Spleen (tissue), 13 donors: ENCODE measurements at places on chromosomes 7 and 10. TPM values are rescaled to one million over a fixed set of nuclear protein-coding genes. Genes with fewer than 3 reads are reported as not detected.

The FKBP6 gene
- polyA plus RNA-seq = 0.24 TPM

The SKIDA1 gene
- 0.14 TPM for polyA plus RNA-seq

The ANKRD7 gene
- polyA plus RNA-seq = 0.93 TPM

The PCLO gene
- polyA plus RNA-seq = 0.09 TPM

The PDE1C gene
- polyA plus RNA-seq = 0.65 TPM

The AKR1C4 gene
- not detected for polyA plus RNA-seq

The ATG9B gene
- polyA plus RNA-seq = 1.9 TPM

The SLC13A1 gene
- not detected for polyA plus RNA-seq

The FGF8 gene
- polyA plus RNA-seq = not detected

The PLEKHS1 gene
- 0.03 TPM for polyA plus RNA-seq

The NANOS1 gene
- 0.38 TPM for polyA plus RNA-seq

The PKD2L1 gene
- polyA plus RNA-seq = 2.2 TPM

The HOXA4 gene
- 3.6 TPM for polyA plus RNA-seq

The HABP2 gene
- polyA plus RNA-seq = not detected

The PTF1A gene
- polyA plus RNA-seq = not detected

The DGKB gene
- 0.03 TPM for polyA plus RNA-seq

The RABGEF1 gene
- polyA plus RNA-seq = 8.3 TPM

The ECD gene
- polyA plus RNA-seq = 9.2 TPM

The SEMA3E gene
- polyA plus RNA-seq = 0.29 TPM

The SPDYE11 gene
- polyA plus RNA-seq = not detected

The CYP2C9 gene
- not detected for polyA plus RNA-seq

The NPFFR1 gene
- 0.15 TPM for polyA plus RNA-seq

The GPR37 gene
- 0.13 TPM for polyA plus RNA-seq

The RAMP3 gene
- polyA plus RNA-seq = 18.9 TPM

The PAPOLB gene
- not detected for polyA plus RNA-seq

The ANKRD30A gene
- not detected for polyA plus RNA-seq

The CAV2 gene
- polyA plus RNA-seq = 20.4 TPM

The CTTNBP2 gene
- 0.68 TPM for polyA plus RNA-seq

The PODXL gene
- polyA plus RNA-seq = 5.0 TPM

The C7orf33 gene
- polyA plus RNA-seq = not detected

The SPDYE2B gene
- polyA plus RNA-seq = not detected
